ENCODE measurements at places on chromosomes 5 and 9. TPM values are rescaled to one million over a fixed set of nuclear protein-coding genes. Genes with fewer than 3 reads are reported as not detected.

Gene LTC4S
- total RNA-seq = 3.0 TPM

Gene PCDHA12
- total RNA-seq = 0.80 TPM

Gene BNC2
- 55.4 TPM for total RNA-seq

Gene GDF9
- not detected for total RNA-seq

Gene CDHR2
- total RNA-seq = 15.5 TPM

Gene OR13J1
- not detected for total RNA-seq

Gene OR1J4
- total RNA-seq = not detected

Gene HRCT1
- total RNA-seq = 60.2 TPM

Gene LCN6
- total RNA-seq = 2.9 TPM

Gene TGFBI
- 79.6 TPM for total RNA-seq

Gene INSL4
- total RNA-seq = not detected

Gene SEC61B
- total RNA-seq = 72.5 TPM

Gene C9orf50
- not detected for total RNA-seq

Gene EQTN
- 1.1 TPM for total RNA-seq

Gene ABCA2
- 125 TPM for total RNA-seq

Gene ACTBL2
- not detected for total RNA-seq

Gene PDE6A
- total RNA-seq = 1.5 TPM

Gene CD74
- 399 TPM for total RNA-seq

Gene LRRTM2
- total RNA-seq = not detected

Gene HSD17B3
- not detected for total RNA-seq

Gene CENPH
- total RNA-seq = 1.2 TPM

Gene BTF3
- 395 TPM for total RNA-seq

Gene TYRP1
- total RNA-seq = not detected

Gene RGS7BP
- total RNA-seq = not detected

Gene CD180
- total RNA-seq = 2.6 TPM

Gene SLC46A2
- not detected for total RNA-seq

Gene LRRC19
- total RNA-seq = 31.0 TPM

Gene SLC36A3
- not detected for total RNA-seq

Gene LPCAT1
- 50.5 TPM for total RNA-seq

Gene SNCAIP
- 2.2 TPM for total RNA-seq

All from transverse colon (tissue), 4 donors.